ENCODE measurements at places on chromosomes 12 and 14. TPM values are rescaled to one million over a fixed set of nuclear protein-coding genes. Genes with fewer than 3 reads are reported as not detected.

Gene KRT72
- not detected for total RNA-seq

Gene CLEC4D
- total RNA-seq = not detected

Gene TAMALIN
- 0.35 TPM for total RNA-seq

Gene SMAGP
- 6.3 TPM for total RNA-seq

Gene TMTC1
- 14.0 TPM for total RNA-seq

Gene GLIPR1L2
- total RNA-seq = not detected

Gene C12orf42
- not detected for total RNA-seq

Gene USP44
- not detected for total RNA-seq

DNA sequence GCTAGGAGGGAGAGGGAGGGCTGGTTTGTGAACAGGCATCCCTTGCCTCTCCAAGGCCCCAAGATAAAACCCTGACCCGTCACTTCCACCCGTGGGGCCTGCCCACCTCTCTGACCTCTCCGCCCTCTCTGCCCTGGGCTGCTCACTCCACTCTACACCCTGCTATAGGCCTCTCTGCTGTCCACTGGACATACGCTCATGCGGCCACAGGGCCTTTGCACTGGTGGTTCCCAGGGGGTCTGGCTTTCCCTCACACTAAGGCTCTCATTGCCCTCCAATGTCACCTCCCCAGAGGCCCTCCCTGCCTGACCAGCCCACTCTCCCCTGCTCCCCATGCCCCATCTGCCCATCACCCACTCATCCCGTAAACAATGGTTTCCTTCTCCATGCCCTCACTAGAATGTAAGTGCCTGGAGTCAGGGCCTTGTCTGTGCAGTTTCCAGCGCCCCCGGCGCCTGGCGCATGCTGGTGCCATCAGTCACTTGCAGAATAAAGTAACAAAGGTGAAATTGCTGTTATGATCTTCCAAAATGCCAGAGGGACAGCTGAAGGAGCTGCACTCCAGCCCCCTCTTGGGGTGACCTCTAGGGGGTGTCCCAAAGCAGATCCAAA, 73.6 kb downstream of the RFLNA start:
- no peak for DNase-seq

GRCh38 chr12:87274594-87275245, 754.5 kb downstream of the C12orf50 start:
- DNase-seq = peak; percentile 31

DNA sequence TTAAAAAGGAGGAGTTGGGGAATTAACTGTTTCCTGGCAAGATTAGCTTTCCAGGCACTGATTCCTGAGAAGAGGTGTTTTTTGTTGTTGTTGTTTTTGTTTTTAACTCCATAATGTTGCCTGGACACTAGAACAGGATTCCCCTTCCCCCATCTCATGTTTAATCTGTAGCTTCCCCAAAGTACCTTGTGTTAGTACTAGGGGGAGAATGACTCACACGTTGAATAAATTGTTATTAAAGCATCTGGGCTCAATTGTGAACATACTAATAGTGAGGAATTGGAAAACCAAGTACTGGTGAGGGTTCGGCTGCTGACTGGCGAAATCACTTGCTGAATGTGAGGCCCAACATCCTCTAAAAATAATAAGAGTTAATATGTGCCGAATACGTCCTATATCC, 1.3 kb upstream of the GNG2 start:
- no peak for DNase-seq

DNA sequence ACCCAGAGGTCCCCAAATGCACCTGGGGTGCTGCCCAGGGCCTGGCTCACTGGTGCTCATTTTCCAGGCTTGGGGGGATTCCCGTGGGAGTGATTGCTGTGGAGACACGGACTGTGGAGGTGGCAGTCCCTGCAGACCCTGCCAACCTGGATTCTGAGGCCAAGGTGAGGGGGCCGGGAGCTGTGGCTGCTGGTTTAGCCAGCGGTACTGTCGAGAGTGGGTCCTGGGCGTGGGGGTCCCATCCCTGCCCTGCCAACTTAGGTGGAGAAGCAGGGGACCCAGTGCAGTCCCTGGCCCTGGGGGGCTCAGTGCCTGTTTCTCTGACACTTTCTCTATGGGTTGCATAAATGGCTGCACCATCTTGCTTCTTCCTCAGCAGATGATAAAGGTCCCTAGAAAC, 50.9 kb downstream of the FOXN4 start:
- DNase-seq = no peak

GRCh38 chr14:59632381-59632780, 55.8 kb upstream of the CCDC175 start:
- DNase-seq = peak; percentile 42

- peak; percentile 43 for DNase-seq
These were observed 160.6 kb upstream of the SYT1 start for GRCh38 chr12:78703820-78704525.

- peak; percentile 94 for DNase-seq
These were observed at the start of gene ZFP36L1 for GRCh38 chr14:68792979-68793733. Gene ZFP36L1 (minus strand): TSS chr14:68793067. CDS start chr14:68792938, 129 bp downstream.

DNA sequence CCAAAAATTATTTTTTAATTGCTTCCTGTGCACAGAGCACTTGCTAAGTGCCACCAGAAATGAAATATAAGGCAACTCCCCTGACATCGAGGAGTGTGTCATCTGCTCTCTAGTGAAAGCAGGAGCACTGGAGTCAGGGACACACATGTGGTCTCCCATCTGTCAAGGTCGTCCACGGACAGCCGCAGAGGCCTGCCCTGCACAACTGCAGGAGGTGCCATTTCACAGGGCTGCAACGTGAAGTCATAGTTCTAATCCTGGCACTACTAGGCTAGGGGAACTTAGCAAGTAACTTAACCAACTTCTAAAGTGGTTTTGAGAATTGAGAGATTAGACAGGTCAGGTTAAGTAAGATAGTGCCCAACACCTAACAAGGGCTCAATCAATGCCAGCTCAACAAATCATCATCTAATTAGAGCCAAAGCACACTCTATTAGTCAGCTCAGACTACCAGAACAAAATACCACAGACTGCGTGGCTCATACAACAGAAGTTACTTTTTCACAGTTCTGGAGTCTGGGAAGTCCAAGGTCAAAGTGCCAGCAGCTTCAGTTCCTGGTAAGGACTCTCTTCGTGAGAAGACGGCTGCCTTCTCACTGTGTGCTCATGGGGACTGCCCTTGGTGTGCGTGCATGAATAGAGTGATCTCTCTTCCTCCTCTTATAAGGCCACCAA, 30.7 kb downstream of the FOXN3 start:
- DNase-seq = no peak

- no peak for DNase-seq
These were observed 21.0 kb upstream of the ITPR2 start for GRCh38 chr12:26854031-26854390.

GRCh38 chr12:70002097-70002911, 177.3 kb downstream of the MYRFL start:
- DNase-seq = no peak

- no peak for DNase-seq
These were observed 794.3 kb downstream of the C12orf50 start for GRCh38 chr12:87234898-87235297.

GRCh38 chr14:52355526-52355925, 41.4 kb downstream of the PTGER2 start:
- DNase-seq = no peak

DNA sequence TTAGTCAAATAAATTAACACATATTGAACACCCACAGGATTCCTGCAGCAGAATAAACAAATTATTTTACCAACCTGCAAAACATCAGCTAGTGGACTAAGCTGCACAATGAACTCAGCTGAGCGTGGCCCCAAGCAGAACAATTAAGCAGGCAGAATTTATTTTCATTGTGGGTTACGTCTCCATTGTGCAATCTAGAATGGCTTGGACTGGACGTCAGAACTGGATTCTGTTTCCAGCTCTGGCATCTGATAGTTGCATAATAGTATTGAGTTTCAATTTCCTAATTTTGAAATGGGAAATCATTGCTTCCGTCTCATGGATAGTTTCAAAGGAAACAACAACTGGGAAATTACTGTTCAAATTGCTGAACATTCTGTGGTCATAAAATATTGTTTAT, 35.5 kb upstream of the RERG start:
- peak; percentile 60 for DNase-seq

DNA sequence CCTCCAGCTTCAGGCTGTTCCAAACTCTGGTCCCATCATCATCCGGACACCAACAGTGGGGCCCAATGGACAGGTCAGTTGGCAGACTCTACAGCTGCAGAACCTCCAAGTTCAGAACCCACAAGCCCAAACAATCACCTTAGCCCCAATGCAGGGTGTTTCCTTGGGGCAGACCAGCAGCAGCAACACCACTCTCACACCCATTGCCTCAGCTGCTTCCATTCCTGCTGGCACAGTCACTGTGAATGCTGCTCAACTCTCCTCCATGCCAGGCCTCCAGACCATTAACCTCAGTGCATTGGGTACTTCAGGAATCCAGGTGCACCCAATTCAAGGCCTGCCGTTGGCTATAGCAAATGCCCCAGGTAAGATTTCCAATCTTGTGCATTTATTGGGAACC, 3.3 kb downstream of the SP1 start:
- no peak for DNase-seq

DNA sequence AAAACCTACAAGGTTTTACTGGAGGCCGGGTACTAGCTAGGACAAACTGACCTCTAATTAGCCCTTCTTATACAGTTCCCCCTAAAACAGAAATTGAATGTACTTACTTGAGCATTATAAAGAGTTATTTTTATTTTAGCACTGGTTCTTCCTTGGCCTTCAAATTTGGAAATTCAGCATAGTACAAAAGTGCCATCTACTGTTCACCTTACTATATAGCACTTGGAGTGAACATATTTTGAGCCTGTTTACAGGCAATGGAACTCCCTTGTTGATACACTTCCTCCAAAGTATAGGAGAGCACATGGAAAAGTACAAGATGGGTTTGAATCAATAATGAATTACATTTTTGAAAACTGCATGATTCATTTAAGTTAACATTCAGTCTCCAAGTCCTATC, 3.9 kb upstream of the POC1B start:
- DNase-seq = peak; percentile 30

Measured in H4 (cell line).